Heart left ventricle (tissue), 16 donors: ENCODE measurements at places on chromosomes 12 and 14. TPM values are rescaled to one million over a fixed set of nuclear protein-coding genes. Genes with fewer than 3 reads are reported as not detected.

Gene LMNTD1
- total RNA-seq, result 0.69 TPM

Gene CIDEB
- 10.1 TPM for total RNA-seq

Gene IAPP
- not detected for total RNA-seq

Gene SINHCAF
- 12.8 TPM for total RNA-seq

Gene MED6
- total RNA-seq, result 17.8 TPM

Gene PIWIL1
- not detected for total RNA-seq

Gene DEGS2
- 0.37 TPM for total RNA-seq

Gene KRT72
- total RNA-seq, result not detected

Gene CLMN
- total RNA-seq, result 8.6 TPM

Gene RD3L
- 9.1 TPM for total RNA-seq
